ENCODE measurements at places on chromosomes 4 and X.

GRCh38 chrX:20116087-20116576 is 575 bp downstream of the MAP7D2 start:
- DNase-seq, result no peak

GRCh38 chrX:97538745-97539144 is 655.0 kb downstream of the RPA4 start:
- no peak for DNase-seq

DNA sequence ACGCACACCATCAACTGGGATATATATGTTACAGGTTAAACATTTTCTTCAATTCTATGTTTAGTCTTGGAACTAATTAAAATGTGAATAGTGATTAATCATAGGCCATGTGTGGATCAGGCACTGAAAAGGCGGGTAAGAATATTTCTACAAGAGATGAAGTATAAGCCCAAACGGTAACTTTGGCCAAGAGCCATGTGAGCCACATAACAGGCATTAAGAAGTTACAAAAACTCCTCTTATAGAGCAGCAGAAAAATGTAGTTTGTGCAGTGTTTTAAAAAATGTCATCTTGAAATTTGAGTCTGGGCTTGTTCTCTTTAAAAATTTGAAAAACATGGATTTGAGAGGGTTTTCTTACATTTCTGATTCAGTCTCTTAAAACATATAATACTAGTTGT is 521.8 kb upstream of the DIPK2B start:
- no peak for DNase-seq

DNA sequence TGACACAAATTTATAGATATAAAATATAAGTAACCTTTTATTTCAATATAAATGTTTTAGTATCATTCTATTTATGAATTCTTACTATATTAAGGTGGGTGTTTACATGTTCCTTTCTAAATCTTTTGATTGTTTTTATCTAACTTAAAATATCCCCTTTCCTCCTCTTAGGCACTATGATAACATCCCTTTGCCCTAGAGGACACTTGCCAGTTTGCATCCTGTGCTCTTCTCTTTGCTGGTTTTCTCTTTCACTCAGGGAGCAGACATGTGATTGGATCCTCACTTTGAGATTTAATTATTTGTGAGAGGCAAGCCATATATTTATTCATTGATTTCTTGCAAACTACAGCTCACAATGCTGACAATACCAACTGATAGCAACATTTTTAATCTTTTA is 16.2 kb downstream of the LRIT3 start:
- no peak for DNase-seq

GRCh38 chrX:110276778-110277177 is 41.1 kb downstream of the AMMECR1 start:
- DNase-seq, result no peak

DNA sequence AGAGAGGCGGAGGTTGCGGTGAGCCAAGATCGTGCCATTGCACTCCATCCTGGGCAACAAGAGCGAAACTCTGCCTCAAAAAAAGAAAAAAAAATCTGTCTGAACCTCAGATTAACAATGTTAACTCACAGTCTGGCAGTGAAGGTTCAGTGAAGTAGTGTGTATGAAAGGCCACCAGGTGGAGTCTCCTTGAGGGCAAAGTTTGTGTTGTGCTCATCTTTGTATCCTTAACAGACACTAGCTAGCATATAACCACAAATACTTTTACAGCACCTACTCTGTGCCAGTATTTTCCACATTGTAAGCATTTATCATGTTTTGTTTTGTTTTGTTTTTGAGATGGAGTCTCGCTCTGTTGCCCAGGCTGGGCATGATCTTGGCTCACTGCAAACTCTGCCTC is 46.0 kb upstream of the MGST2 start:
- no peak for DNase-seq

GRCh38 chrX:46777971-46778810 is 19.3 kb upstream of the SLC9A7 start:
- DNase-seq, result no peak

- DNase-seq, result no peak
These were observed 517.1 kb upstream of the ZFP42 start for GRCh38 chr4:187478292-187479140.

GRCh38 chr4:87377816-87378215 is 13.2 kb downstream of the HSD17B11 start:
- no peak for DNase-seq

- no peak for DNase-seq
These were observed 24.8 kb upstream of the WDR19 start for GRCh38 chr4:39157520-39157919.

DNA sequence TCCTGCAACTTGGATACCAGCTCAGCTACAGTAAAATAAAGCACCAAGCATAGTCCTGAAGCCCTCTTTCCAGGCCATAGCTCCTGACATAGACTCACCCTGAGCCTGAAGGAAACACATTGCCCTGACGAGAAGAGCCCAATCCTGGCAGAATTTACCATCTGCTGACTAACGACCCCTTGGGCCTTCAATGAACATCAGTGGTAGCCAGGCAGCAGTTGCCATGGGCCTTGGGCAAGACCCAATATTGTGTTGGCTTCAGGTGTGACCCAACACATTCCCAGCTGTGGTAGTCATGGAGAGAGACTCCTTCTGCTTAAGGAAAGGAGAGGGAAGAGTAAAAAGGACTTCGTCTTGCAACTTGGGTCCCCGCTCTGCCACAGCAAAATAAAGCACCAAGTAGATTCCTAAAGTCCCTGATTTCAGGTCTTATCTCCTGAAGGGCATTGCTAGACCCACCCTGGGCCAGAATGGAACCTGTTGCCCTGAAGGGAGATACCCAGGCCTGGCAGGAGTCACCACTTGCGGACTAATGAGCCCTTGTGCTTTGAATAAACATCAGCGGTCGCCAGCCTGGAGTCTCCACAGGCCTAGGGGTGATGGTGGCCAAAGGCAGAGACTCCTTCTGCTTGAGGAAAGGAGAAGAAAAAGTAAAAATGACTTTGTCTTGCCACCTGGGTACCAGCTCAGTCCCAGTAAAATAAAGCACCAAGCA is 902.6 kb downstream of the C4orf33 start:
- no peak for DNase-seq

DNA sequence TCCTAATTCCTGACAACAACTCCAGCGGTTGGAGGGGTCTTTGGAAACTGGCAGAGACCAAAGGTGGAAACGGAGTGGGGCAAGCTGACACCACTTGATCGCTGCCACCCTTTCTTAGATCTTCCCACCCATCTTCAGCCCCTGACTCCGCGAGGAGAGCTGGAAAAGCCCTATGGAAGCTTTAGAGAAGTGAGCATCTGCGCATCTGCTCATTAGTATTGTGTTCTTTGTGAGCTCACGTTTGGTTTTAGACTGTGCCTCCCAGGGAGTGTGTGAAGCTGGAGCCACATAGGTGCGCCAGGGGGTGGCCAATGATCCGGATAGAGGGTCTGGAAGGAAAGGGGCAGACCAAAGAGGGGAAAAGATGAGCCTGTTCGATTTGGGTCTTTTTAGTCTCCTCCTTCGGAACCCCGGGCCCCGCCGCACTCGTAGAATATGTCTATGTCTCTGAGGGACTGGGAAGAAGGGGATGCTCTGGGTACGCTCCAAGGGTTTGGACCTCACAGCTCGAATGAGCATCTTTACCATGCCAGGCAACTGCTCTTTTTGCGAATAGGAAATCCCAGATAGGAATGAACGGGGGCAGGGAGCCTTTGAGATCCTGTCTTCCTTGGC is 578 bp upstream of the DKK2 start:
- DNase-seq, result peak; percentile 4

DNA sequence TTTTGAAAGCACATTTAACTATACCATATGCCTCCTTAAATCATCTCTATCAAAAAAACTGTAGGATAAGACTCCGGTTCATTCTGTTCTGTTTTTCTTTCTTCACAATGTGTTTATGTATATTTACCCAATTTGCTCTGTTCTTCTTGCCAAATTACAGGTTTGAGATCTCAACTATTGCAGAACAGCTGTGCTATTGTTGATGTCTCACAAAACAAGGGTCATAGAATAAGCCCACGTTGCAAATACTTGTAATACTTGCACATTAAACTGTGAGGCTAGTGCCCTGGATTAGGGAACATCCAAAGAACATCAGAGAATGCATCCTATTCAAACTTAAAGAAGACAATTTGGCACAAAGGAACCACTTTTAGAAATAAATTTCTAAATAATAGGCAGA is 45.4 kb downstream of the ANTXR2 start:
- no peak for DNase-seq

DNA sequence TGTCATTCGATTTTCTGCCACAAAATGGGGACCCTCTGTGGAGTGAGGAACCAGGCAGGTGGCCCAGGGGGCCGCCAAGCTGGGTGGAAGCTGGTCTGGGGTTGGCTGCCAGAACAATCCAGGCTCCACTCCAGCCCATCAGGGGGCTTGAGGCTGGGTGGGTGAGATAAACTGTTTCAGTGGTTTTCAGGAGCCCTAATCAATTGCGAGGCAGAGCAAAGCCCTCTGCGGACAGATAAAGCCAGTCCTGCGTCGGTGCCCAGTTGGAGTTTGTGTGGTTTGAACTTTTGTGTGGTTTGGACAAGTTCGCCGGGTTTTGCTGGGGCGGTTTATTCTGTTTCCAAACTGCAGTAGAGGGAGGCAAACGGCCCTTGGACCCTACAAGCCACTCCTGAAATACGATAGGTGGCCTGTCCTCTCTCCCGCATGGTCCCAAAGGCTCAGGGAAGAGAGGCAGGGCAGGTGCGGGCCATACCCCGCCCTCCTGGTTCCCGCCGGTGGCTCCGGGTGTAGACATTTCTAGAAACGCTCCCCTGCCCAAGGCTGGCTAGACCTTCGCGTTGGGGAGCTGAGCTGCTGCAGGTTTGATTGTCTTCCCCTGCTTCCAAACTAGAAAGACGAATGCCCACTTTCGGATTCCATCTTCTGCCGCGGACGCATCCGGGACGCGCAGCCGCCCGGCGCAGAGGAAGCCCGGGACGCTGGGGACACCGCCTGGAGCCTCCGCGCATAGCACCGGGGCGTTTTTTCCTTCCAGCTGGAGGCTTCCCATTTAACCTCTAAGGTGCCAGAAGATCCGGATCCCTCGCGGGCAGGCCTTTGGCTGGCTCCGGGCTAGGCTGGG is 169.0 kb upstream of the BCOR start:
- peak; percentile 71 for DNase-seq

DNA sequence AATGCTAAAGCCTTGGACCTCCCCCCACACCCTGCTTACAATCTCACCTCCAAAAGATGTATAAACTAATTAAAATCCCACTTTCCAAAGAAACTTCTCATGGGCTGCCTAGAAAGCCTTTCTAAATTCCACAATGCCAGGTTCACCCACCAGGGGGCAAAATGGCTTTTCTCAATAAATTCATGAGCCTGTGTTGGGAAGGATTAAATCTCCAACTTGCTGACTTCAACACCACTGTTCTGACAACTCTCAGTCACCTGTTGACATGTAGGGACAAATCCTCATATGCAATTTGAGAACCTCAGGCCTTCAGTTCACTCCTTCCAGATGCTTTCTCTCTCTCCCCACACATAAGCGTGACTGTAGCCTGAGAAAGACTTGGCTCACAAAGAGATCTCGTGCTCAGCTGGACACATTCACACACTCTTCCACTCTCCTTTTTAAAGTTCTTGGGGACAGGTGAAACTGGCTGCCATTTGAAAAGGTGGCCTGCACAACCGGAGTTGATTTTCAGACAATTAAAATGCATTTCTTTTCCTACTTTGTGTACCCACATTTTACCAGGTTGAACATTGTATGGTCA is 88.6 kb upstream of the PRPS2 start:
- DNase-seq, result peak; percentile 40

DNA sequence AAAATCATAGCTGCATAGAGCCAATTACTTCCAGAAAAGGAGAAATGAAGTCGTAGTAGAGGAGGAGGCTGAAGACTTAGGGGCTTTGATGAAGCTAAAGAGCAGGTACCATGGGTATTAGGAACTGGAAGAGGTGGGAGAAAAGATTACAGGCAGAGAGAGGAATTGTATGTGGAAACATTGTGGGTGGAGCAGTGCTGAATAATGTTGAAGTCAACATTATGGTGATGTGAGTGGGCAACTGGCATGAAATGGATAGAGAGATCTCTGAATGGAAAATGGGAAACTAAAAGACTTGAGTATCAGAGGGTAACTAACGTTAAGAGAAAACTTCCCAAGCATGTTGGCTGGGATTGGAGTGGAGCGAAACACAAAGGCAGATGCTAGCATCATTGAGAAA is 92.5 kb downstream of the AREG start:
- DNase-seq, result no peak

- DNase-seq, result no peak
These were observed 44.4 kb downstream of the SEL1L3 start for GRCh38 chr4:25818371-25818871.

GRCh38 chr4:79185526-79186045 is 140.3 kb downstream of the NAA11 start:
- no peak for DNase-seq

DNA sequence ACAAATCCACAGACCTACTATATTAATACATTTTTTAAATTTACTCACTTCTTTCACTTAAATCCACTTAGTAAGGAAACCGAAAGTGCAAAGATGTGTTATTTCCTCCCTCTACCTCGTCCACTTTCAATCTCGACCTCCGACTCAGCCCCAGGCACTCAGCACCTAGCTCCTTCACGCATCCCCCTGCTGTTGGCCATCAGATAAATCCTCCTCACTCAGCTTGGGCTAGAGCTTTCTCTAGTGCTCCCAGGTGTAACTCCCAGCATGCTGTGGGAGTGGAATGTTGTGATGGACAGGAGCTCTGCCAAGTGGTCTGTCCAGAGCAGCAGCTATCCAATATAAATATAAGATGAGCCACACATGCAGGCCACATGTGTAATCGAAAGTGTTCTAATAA is 26.7 kb upstream of the TEC start:
- no peak for DNase-seq

GRCh38 chr4:3324093-3324815 is 31.4 kb downstream of the RGS12 start:
- DNase-seq, result no peak

DNA sequence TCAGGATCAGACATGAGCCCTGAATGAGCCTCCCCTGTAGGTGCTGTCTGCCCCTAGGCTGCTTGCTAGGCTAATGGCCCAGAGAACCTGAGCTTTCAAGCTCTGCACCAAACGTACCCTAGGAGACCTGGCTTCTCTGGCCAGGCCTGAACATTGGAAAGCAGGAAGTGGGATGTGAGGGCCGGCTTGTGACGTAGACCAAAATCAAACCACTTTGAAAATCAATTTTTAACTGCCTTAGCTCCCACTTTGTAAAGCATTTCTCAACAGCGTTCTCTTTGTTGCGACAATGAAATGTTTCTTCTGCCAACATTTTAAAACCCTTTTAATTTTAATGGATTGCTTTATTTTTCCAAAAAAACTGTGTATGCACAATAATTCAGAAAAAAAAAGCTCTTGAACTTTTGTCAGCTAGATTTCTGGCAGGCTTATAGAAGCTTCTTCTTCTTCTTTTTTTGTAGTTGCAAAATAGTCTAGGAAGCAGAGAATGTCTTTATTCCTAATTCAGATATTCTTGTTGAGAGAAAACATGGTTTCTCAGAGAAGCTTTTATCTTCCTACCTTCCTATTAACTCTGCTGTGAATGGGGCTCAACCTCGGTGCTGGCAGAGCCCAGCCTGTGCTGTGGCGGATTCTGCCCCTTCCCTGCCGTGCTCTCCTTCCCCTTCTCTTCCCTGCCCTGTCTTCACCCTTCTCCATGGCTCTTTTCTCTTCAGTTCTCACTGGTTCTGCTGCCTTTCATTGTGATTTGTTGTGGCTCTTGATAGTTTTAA is 145.2 kb upstream of the SFRP2 start:
- no peak for DNase-seq

GRCh38 chrX:10851809-10852208 is 231.4 kb upstream of the MID1 start:
- DNase-seq, result no peak

- no peak for DNase-seq
These were observed 70.2 kb downstream of the CXXC4 start for GRCh38 chr4:104424475-104424941.
